ENCODE measurements at places on chromosomes 12 and 14. TPM values are rescaled to one million over a fixed set of nuclear protein-coding genes. Genes with fewer than 3 reads are reported as not detected.

AQP6 gene
- not detected for total RNA-seq

STXBP6 gene
- not detected for total RNA-seq

DNA sequence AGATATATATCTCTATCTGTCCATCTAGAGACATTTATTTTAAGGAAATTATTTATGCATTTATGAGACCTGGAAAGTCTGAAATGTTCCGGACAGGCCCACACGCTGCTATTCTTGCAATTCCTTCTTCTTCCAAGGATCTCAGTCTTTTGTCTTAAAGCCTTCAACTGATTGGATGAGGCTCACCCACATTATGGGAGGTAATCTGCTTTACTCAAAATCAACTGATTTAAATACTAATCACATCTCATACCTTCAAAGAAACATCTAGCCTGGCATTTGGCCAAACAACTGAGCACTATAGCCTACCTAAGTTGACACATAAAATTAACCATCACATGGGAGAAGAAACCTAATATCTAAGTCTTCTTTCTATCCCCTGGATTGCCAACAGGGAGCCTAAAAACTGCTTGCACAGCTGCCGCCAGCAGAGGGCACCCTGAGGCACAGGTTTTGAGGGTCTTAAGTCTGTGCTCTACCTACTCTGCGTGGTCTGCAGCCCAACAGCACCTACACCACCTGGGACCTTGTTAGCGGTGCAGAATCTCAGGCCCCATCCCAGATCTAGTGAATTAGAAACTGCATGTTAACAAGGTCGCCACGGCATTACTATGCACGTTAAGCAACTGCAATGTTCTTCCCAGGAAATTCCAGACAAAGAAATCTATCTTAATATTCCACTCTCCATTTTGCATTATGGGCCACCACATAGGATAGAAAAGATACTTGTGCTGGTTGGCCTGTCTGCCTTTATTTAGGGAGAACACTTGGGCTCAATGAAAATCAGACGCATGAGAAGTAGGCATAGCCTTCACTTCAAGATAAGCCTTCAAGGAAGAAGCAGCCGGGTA, 249.7 kb downstream of the FOXG1 start:
- no peaks in the 10 kb centered on the region for H3K27me3 ChIP-seq
- H3K4me1 ChIP-seq: no peaks in the 10 kb centered on the region
- no peak overlapping the region for H3K4me3 ChIP-seq

P3H3 gene
- total RNA-seq: 0.18 TPM

DNA sequence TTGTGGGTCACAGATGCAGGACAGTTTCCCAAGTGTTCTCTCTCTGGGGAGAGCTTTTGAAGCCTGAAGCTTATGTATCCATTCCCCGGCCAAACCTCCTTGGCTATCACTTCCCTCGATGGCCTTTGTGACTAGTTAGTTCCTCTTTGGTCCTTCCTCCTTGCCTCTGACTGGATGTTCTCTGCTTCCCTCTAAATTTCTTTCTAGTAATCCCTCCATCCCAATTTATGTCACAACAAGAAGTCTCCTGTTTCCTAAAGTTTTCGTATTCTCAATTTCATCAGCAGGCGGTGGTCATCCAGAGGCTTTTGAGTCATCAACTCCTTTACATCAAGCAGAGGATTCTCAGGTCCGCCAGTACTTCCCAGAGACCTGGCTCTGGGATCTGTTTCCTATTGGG, 27.5 kb downstream of the A2ML1 start:
- H3K36me3 ChIP-seq: no peaks in the 10 kb centered on the region
- no peak overlapping the region for H3K27ac ChIP-seq
- peaks cover 3% of the 10 kb centered on the region for H3K27me3 ChIP-seq

GRCh38 chr14:57060276-57060955, 208.3 kb downstream of the EXOC5 start:
- no peak overlapping the region for H3K4me3 ChIP-seq
- H3K36me3 ChIP-seq: no peaks in the 10 kb centered on the region
- DNase-seq: peak; percentile 20
- H3K27me3 ChIP-seq: no peaks in the 10 kb centered on the region
- peak overlapping the region; percentile 7 for H3K27ac ChIP-seq

DNA sequence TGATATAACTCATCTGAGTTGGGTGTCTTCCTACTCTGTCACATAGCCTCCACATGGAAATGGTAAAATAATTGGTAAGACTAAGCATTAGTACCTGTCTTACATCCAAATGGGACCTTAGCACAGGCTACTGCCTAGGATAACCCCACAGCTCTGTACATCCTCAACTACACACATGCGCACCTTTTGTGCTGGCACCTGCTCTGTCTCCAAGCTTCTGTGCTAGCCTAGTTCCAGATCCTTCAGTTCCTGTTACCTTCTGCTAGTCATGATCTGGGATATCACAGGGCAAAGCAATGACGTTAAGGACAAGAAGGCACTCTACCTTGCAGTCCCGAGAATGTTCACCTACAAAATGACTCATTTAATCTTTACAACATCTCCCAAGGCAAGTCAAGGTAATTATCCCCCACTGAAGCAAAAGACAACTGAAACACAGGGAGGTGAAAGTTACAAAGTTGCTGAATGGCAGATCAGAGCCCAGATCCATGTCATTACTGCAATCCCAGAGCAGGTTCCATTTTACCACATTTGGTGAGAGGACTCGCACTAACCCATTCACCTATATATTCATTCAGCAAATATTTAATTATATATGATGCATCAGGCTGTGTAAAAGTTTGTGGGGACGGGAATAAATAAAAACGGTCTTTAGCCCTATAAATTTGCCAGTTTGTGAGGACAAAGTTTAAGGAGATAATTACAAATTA, 61.7 kb downstream of the PPM1H start:
- H3K4me3 ChIP-seq: no peak overlapping the region
- H3K27ac ChIP-seq: no peak overlapping the region
- DNase-seq: no peak
- no peaks in the 10 kb centered on the region for H3K4me1 ChIP-seq

DNA sequence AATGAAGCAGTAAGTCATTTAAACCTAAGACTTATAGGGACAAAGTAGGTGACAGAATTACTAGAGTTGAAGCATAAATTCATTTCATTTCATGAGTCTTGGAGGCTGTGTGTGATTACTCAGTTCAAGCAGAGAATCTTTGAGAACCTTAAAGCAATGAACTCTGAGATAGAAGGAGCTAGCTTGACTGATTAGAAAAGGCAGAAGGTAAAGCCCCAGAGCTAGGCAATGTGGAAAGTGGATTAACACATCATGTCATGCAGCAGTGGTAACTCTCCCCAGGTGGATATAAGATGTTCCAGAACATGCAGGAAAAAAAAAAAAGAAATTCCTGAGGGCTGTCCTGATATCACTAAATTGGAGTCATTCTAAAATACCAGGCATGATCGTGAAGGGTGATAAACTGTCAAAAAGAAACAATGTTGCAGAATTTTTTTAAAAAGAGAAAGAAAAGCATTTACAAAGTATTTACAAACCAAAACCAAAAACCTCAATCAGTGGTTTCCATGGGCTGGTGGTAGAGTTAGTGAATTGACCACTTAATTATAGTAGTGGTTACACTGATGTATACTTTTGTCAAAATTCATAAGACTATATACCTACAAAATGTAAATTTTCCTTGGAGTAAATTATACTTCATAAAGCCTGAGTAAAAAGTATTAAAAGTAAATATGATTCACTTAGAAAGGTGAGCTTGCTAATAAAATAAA, 12.7 kb upstream of the SLC16A7 start:
- H3K4me1 ChIP-seq: peaks cover 24% of the 10 kb centered on the region
- H3K27me3 ChIP-seq: no peaks in the 10 kb centered on the region
- DNase-seq: no peak

NXPH4 gene
- 0.81 TPM for total RNA-seq

- no peak for DNase-seq
- H3K4me1 ChIP-seq: no peaks in the 10 kb centered on the region
- no peak overlapping the region for H3K4me3 ChIP-seq
- H3K27me3 ChIP-seq: no peaks in the 10 kb centered on the region
Observed at GRCh38 chr14:29215853-29216252, 449.3 kb downstream of the FOXG1 start.

MYO1H gene
- total RNA-seq: not detected

EXOC3L4 gene
- not detected for total RNA-seq

GRCh38 chr12:74365178-74365964, 172.3 kb upstream of the ATXN7L3B start:
- no peak overlapping the region for H3K27ac ChIP-seq
- H3K27me3 ChIP-seq: no peaks in the 10 kb centered on the region
- H3K4me1 ChIP-seq: no peaks in the 10 kb centered on the region

DNA sequence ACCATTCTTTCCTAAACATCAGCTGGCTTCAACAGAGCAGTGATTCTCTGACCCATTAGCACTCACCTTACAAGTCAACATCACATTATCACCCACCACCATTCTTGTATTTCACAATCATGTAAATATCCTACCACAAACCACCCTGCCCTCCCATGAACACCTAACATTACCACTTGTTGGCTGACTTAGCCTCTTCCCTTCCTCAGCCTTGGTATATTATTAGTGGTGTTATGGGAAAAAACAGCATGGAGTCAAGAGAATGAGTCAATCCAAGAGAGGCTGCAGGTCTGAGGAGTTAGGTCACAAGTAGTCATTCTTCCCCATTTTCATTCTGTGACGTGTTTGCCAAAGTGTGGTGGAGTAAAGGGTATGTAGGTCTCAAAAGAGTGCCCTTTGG, 22.3 kb upstream of the MGP start:
- no peaks in the 10 kb centered on the region for H3K27me3 ChIP-seq
- H3K4me3 ChIP-seq: no peak overlapping the region
- H3K36me3 ChIP-seq: peaks cover 50% of the 10 kb centered on the region
- no peak overlapping the region for H3K27ac ChIP-seq

DNAH10 gene
- not detected for total RNA-seq
